CD4-positive, alpha-beta T cell treated with Interleukin-2 at 100 ng/mL for 4 hours (primary cell): ENCODE measurements at places on chromosomes 2 and 18.

- no peak for DNase-seq
Observed at GRCh38 chr2:112483831-112484230, 1.9 kb downstream of the TTL start.

DNA sequence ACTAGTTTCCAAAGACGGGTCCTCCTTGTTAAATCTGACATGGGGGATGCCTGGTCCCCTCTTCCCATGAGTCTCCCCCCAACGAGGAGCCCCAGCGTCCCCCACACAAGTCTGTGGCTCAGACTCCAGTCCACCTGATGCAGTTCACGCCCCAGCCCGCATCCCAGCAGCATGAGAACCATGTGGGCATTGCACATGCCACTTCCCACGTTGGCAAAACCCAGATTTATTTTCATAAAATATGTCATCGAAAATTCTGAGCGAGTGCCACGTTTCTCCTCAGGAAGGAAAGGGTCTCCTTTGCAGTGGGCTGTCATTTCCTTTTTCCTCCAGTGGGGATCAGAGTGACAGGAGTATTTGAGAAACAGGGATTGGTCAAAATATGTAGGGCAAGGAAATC, 45.7 kb upstream of the TPO start:
- DNase-seq, result no peak

DNA sequence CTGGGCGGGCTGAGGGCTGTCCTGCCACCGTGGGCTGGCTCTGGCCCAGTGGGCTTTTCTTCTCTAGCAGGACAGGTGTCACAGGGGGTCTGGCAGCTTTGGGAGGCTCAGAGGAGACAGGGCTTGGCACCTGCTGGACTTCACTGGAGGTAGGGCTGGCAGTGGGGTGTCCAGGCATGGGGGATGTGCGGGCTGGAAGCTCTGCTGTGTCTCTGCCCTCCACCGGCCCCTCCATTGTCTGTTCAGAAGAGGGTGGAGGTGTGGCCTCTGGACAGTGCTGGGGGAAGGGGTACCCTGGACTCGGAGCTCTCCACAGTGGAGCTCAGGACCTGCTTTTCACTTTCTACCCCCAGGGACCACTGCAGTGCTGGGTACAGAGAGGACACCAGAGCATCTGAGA, 9.2 kb downstream of the PTPRN start:
- DNase-seq, result no peak

GRCh38 chr18:70454704-70455322, 166.0 kb downstream of the SOCS6 start:
- DNase-seq, result peak; percentile 50

DNA sequence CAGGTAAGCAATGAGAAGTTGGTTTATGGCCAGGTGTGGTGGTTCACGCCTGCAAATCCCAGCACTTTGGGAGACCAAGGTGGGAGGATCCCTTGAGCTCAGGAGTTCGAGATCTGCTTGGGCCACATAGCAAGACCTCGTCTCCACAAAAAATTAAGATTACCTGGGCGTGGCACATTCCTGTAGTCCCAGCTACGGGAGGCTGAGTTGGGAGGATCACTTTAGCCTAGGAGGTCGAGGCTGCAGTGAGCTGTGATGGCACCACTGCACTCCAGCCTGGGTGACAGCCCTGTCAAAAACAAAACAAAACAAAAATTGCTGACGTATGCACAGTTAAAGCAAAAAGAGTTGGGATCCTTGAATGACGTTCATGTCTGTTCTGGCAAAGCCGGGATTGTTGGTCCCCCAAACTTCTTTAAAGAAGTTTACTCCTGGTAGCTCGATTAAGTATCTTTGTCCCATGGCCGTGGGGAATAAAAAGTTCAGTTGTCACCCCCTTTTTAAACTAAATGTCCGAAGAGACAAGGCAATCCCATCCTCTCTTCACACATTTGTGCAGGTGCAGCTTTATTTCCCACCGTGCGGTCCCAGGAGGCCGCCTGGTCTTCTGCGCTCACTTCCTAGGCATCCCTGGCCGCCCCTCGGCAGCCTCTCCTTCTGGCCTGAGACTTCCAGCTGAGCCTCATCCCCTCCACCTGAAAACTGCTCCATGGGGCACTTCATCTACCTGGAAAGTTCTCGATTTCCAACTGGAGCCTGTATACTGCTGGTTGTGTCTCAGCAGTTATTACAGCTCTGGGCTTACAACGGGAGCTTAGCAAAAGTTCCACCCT, 762 bp upstream of the SPOPL start:
- no peak for DNase-seq

- DNase-seq, result no peak
Observed at GRCh38 chr2:64792300-64792699, 138.6 kb upstream of the SERTAD2 start.

DNA sequence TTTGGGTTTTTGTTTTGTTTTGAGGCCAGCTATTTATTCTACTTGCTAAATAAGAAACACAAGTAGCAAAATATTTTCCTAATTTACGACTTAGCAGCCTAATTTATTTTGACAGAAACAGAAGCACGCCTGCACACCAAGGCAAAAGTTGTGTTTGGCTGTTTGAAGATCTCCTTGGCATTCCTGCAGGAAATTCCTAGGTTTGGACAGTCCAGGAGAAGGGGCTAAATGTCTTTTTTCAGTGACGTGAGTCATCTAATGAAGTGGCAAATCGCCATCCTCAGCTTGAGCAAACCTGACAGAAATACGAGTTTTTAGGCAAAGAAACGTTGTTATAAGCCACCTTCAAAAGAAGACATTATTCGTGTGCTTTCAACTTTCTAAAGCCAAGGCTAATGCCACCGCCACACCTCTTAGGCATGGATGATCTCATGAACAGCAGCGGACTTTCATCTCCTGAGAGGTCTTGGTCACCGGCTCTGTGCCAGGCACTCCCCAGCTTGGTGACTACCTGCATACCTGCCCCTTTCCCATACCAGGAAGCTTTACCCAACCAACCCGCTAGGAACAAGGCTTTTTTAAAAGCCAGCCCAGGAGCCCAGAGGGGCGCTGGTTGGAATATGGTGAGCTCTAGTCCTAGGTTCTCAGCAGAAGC, 30.9 kb downstream of the STK39 start:
- no peak for DNase-seq

DNA sequence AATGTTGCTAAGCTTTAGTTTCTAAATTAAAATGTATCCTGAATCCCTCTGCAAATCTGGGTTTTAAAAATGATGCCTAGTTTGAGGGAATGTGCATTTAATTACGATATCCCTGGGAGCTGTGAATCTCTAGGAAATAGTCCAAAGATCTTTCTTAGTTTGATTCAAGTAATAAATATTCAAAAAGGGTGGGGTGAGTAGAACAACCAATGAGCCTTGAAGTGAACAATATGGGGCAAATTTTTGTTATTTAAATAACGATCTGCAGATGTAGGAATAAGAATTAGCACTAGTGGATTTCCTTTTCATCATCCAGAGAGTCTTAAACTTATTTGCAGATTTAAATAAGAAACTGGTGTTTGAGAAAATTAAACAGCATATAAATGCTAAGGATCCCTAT, 106.3 kb downstream of the ACVR1 start:
- no peak for DNase-seq

- DNase-seq, result no peak
Observed at GRCh38 chr2:38650717-38651116, 15.2 kb upstream of the GALM start.

GRCh38 chr2:236545814-236546480, 23.7 kb upstream of the ACKR3 start:
- DNase-seq, result peak; percentile 45

- DNase-seq, result no peak
Observed at GRCh38 chr18:75269124-75269680, 58.6 kb downstream of the TSHZ1 start.

DNA sequence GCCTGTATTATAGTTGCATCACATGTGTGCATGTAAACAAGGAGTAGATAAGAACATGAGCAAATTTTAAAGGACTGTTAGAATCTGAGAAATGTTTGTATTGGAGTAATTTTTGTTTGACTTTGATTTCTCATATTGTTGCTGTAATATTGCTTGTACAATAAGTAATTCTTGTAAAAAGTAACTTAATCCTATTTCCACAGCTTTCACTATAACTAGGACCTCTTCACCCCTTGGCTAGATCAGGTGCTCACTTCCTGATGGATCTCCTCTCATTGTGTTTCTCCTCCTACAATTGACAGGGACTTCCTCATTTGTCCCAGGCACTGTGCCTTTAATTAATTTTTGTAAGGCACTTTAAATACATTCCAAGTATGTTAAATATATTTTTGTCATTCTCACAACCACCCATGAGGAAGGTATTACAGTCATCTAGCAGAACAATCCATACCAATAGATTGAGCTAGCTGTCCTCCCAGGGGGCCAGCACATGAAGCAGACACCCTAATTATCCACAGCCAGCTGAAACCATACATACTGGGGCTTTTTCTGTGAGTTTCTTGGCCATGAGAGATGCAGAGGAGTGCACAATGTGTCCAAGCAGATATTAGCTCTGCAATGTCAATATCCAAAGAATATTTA, 359.5 kb upstream of the ACVR2A start:
- no peak for DNase-seq

DNA sequence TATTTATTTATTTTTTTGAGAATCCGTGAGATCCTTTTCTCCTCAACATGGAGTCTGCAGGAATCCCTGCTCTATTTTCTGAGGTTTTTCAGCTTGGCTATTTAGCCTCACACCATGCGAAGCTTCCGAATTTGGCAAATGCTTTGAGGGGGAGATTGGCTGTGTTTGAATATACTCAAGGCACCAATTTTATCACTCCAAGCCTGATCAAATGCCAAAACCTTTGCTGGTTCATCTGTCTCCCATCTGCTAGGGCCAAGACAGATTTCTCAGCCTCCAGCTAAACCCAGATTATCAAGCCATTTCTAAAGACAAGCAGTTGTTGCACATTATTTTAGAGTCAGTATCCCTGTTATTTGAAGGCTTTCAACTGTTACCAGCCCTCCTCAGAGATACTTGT, 295.7 kb downstream of the XIRP2 start:
- no peak for DNase-seq

- no peak for DNase-seq
Observed at GRCh38 chr2:242046206-242046826, 176.8 kb downstream of the RTP5 start.

DNA sequence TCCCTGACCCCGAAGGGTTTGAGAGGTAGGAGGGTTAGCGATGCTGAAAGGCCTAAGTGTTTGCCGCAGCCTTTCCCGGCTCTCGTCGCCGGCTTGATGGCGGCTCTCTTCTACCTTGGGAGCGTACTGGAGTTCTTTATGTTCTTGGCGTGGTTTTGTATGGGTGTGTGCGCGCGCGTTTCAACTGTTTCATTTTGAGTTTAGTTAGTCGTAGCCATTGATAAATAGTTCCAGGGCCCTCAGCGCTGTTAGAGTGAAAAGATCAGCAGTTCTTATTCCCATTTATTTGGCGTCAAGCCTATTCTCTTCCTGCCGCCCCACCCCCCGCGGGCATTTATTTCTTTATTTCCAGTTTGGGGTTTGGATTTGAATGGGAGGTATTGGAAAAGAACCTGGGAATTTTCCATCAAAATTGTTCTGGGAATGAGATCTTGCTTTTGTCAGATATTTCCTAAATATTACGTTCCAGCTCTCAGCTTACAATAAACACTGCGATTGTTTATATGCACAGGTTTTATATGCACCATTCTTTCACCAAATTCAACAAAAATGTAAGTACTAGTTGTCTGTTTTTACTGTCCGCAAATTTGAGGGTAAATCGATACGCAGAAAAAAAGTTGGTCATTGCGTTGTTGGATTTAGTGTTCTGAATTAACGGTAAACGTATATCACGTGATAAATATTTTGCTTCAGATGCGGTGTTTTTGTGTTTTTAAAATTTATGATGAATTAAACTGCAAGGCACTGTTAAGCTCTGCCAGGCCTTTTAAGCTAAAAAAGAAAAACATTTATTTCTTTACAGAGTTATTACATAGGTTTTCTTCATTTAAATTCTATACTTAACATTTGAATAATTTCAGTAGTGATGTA, 954 bp downstream of the CCNT2 start:
- DNase-seq, result peak; percentile 42

- no peak for DNase-seq
Observed at GRCh38 chr18:34048423-34048822, 176.3 kb downstream of the NOL4 start.

DNA sequence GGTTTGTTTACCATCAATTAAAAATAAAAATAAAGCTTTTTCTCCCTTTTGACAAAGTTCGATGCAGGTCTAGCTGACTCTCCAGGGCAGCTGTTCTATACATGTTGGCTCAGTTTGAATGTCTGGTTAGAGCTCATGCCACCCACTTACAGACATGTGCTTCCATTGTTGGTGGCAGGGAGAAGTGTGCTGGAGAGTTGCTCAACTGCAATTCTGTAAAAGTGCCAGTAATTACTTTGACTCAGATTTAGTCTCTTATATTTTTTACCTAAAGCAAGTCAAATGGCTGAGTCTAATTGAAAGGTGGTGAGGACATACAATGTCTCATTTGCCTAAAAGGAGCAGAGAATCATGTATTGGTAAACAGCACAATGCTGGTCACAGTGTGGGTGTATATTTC, 609.1 kb upstream of the SYT4 start:
- DNase-seq, result no peak

DNA sequence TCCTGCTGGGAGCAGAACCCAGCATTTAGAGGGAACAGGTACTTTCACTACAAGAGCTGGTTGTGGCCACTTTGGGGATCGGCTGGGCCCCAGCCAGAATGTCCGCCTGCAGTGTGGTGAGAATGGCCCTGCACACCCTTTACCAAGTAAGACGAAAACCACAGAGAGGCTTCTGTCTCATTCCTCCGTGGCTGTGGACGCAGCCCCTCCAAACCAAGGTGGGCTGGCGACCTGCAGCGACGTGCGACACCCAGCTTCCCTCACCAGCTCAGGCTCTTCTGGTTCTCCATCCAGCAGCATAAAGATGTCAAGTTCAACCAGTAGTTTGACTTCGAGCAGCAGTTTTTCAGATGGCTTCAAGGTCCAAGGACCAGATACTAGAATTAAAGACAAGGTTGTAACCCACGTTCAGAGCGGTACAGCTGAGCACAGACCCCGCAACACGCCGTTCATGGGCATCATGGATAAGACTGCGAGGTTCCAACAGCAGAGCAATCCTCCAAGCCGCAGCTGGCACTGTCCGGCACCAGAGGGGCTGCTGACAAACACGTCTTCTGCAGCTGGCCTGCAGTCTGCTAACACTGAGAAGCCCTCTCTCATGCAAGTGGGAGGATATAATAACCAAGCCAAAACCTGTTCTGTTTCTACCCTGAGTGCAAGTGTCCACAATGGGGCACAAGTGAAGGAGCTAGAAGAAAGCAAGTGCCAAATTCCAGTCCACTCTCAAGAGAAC, 56.2 kb downstream of the WDSUB1 start:
- DNase-seq, result no peak

GRCh38 chr2:152134488-152135280, 35.8 kb upstream of the CACNB4 start:
- no peak for DNase-seq

- no peak for DNase-seq
Observed at GRCh38 chr2:11788461-11789124, 42.2 kb downstream of the LPIN1 start.

DNA sequence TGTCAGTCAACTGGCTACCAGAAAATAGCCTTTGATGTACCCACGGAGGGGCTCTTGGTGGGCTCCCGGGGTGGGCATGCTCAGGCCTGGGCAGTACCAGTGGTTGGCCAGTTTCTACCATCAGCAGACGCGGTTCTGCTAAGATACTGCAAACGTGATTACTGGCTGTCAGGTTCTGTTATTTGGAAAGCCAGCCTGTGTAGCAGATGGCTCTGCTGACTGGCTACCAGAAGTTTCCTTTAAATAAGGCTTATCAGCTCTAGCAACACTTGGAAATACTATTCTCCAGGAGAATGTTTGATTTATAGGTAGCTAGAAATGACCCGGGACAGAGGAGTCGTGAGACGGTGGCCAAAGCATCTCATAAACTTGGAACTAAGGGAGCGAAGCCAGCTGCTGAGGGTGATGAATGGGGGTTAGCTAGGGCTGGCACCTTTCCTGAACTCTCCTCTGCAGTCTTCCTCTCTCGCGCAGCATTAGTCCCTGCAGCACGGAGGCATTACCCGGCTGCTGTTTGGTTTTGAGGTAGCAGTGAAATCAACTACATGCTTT, 171.9 kb downstream of the AGAP1 start:
- DNase-seq, result no peak
